ENCODE measurements at places on chromosomes 1 and 21. TPM values are rescaled to one million over a fixed set of nuclear protein-coding genes. Genes with fewer than 3 reads are reported as not detected.
A peak's percentile ranks its signal among the peaks of the same experiment; 100 is the strongest.

DNA sequence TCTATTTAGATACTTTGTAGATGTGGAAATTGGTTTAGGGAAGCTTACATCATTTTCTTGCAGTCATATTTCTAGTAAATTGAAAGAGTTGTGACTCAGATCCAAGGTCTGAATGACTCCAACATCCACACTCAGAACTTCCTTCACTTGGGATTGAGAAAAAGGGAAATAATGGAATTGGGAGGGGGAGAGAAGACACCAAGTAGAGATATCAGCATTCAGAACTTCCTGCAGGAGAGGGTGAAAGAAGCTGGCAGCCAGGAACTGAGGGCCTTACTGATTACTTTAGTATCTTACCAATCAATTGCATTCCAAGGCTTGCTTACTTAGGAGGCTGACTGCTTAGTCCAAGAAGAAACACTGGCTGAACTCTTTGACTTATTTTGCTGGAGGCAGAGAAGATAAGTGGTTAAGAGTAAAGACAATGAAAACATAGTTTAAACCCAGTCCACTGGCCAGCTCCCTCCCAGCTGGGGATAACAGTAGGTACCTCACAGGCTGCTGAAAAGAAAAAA is 21.7 kb downstream of the APP start:
- no peaks in the 10 kb centered on the region for H3K27me3 ChIP-seq
- no peak overlapping the region for H3K4me3 ChIP-seq
- H3K27ac ChIP-seq, result peak overlapping the region; percentile 85
- H3K36me3 ChIP-seq, result peaks cover 12% of the 10 kb centered on the region

- H3K4me1 ChIP-seq, result peaks cover 79% of the 10 kb centered on the region
- H3K4me3 ChIP-seq, result no peak overlapping the region
- no peak for DNase-seq
- H3K27ac ChIP-seq, result peak overlapping the region; percentile 95
These were observed 51.3 kb downstream of the SSBP3 start for GRCh38 chr1:54354899-54355298.

DNA sequence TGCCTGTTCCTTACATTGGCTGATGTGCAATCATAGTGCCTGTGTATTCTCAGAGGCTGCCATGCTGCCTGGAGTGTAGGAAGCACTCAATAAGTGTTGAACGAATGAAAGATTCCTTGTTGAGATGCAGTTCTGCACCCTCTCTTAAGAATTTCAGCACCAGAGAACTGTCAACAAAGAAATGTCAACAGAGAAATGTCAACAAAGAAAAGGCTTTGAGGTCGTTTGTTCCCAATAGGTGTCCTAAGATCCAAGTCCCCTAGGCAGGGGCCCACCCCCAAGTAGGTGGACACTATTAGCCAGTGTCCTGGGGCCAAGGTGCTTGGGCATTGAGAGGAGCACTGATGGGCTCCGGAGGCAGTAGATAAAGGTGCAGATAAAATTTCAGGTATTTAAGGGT is 12.6 kb downstream of the KCND3 start:
- peaks cover 88% of the 10 kb centered on the region for H3K27me3 ChIP-seq
- no peak overlapping the region for H3K27ac ChIP-seq
- H3K4me1 ChIP-seq, result no peaks in the 10 kb centered on the region
- DNase-seq, result no peak
- no peaks in the 10 kb centered on the region for H3K36me3 ChIP-seq
- H3K4me3 ChIP-seq, result no peak overlapping the region

DNA sequence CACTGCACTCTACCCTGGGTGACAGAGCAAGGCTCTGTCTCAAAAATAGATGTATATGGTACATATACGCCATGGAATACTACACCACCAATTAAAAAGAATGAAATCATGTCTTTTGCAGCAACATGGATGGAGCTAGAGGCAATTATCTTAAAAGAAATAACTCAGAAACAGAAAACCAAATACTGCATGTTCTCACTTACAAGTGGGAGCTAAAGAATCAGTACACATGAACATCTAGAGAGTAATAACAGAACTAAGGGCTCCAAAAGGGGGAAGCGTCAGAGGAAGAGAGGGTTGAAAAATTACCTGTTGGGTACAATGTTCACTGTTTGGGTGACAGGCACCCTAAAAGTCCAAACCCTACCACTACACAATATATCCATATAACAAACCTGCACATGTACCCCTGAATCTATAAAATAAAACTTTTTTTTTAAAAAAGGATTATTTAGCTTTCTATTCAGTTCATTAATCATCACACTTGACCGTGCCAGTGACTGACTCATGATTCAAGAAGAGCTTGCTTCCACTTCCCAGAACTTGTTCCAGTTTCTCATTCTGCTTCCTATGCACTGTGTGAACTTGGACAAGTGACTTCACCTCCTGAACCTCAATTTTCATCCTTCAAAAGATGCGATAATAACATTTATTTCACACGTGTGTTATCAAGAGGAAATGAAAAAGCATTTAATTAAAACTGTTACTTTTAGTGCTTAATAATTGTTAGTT is 109.6 kb downstream of the PLPP3 start:
- H3K36me3 ChIP-seq, result no peaks in the 10 kb centered on the region
- peaks cover 51% of the 10 kb centered on the region for H3K4me1 ChIP-seq
- no peak for DNase-seq
- H3K27ac ChIP-seq, result no peak overlapping the region
- H3K4me3 ChIP-seq, result no peak overlapping the region
- H3K27me3 ChIP-seq, result no peaks in the 10 kb centered on the region

- no peaks in the 10 kb centered on the region for H3K36me3 ChIP-seq
- no peak overlapping the region for H3K4me3 ChIP-seq
- H3K27me3 ChIP-seq, result peaks cover 16% of the 10 kb centered on the region
- no peak for DNase-seq
- no peaks in the 10 kb centered on the region for H3K4me1 ChIP-seq
These were observed 32.5 kb upstream of the KCNA3 start for GRCh38 chr1:110707232-110707631.

GRCh38 chr1:3372317-3372716 is 82.1 kb upstream of the ARHGEF16 start:
- H3K27ac ChIP-seq, result no peak overlapping the region
- no peak for DNase-seq
- H3K4me3 ChIP-seq, result no peak overlapping the region
- peaks cover 89% of the 10 kb centered on the region for H3K27me3 ChIP-seq
- H3K4me1 ChIP-seq, result no peaks in the 10 kb centered on the region

GRCh38 chr1:224212618-224213061 is 29.6 kb downstream of the DEGS1 start:
- H3K27ac ChIP-seq, result peak overlapping the region; percentile 86
- peaks cover 30% of the 10 kb centered on the region for H3K4me1 ChIP-seq
- no peak overlapping the region for H3K4me3 ChIP-seq
- no peaks in the 10 kb centered on the region for H3K27me3 ChIP-seq

DNA sequence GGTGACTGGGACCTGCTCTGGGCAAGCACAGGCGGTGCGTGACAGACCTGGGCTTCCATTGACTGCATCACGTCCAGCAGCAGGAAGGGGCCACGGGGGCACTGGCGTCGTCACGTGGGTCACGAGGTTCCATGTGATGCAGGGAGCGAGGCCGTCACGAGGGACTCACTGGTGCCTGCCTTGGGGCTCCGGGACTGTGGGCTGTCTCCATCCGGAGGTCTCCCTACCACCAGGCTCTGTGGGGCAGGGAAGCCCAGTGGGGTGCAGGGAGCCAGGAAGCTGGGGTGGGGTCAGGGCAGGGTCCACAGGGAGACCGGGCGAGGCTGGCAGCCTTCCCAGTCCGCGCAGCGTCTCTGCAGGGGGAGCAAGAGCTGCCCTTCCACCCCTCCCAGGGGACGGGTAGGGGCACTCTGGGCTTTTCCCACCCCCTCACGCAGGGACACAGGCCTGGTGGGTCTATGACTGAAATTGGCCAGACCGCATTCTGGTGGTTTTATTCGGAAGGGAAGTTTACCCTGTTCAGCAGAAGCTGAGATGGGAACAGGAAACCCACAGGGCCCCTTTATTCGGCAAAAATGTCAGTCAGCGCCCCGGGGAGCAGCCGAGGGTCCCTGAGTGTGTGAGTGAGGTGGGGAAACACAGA is 416 bp upstream of the TNFRSF14 start:
- H3K36me3 ChIP-seq, result no peaks in the 10 kb centered on the region
- no peak overlapping the region for H3K27ac ChIP-seq
- DNase-seq, result no peak
- peaks cover 4% of the 10 kb centered on the region for H3K4me1 ChIP-seq
- H3K27me3 ChIP-seq, result peaks cover 7% of the 10 kb centered on the region

- H3K4me1 ChIP-seq, result no peaks in the 10 kb centered on the region
- no peaks in the 10 kb centered on the region for H3K27me3 ChIP-seq
- no peaks in the 10 kb centered on the region for H3K36me3 ChIP-seq
- H3K27ac ChIP-seq, result no peak overlapping the region
- no peak overlapping the region for H3K4me3 ChIP-seq
- no peak for DNase-seq
These were observed 16.9 kb downstream of the RPTN start for GRCh38 chr1:152141971-152142584.

- DNase-seq, result no peak
- peaks cover 22% of the 10 kb centered on the region for H3K36me3 ChIP-seq
- no peak overlapping the region for H3K4me3 ChIP-seq
- peaks cover 12% of the 10 kb centered on the region for H3K4me1 ChIP-seq
These were observed 612.2 kb downstream of the SMYD3 start for GRCh38 chr1:245894843-245895242.

DNA sequence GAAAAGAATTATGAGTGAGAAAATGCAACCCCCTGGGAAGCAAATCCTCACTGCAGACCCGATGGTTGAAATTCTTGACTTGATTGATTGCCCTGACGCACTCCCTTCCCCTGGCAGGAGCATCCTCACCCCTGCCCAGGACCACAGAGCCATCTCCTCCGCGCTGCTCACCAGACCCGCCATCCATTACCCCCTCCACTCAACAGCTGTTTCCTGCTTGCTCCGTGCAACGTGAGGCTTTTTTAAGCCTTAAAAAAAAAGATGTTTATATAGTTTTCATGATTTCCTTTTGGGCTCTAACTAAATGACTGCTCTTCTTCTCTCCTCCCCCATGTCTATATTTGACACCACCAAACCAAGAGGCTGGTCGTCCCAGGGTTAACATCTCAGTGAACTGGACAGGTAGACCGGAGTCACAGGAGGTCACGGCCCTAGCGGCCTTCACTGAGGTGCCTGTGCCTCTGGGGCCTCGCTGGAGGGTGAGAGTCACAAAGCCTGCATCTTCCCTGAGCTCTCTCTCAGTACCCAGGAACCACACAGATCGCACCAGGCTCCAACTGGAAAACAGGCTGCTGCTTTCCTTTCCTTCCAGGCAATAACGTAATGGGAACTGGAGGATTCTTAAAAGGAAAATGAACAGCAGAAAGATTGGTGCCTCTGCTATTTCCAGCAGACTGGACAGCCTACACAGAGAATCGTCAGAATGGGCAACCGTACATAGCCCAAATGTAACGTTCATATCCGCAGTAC is 49.8 kb downstream of the ZBTB18 start:
- peaks cover 32% of the 10 kb centered on the region for H3K4me1 ChIP-seq
- H3K36me3 ChIP-seq, result no peaks in the 10 kb centered on the region
- no peak for DNase-seq
- no peaks in the 10 kb centered on the region for H3K27me3 ChIP-seq

DNA sequence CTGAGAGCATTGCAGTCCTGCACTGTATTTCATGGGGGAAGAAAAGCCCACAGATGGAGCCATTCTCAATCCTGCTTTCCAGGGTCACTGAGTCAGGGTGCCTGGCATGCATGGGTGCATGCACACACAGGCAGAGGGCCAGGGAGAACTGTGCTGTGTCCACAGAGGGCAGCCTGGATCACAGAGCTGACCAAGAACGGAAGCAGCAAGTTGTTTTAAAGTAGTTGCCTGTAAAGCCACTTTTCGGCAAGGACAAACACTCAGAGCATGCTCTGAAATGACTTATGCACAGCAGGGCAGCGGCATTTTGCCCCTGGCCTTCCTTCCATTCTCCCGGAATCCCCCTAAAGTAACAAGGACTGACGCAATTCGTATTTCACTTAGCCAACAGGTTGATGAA is 3.6 kb downstream of the ERG start:
- no peaks in the 10 kb centered on the region for H3K36me3 ChIP-seq
- no peak overlapping the region for H3K27ac ChIP-seq
- no peak for DNase-seq

GRCh38 chr1:162992945-162993344 is 76.2 kb upstream of the RGS4 start:
- H3K4me3 ChIP-seq, result no peak overlapping the region
- DNase-seq, result no peak
- H3K27ac ChIP-seq, result no peak overlapping the region
- peaks cover 1% of the 10 kb centered on the region for H3K27me3 ChIP-seq

DNA sequence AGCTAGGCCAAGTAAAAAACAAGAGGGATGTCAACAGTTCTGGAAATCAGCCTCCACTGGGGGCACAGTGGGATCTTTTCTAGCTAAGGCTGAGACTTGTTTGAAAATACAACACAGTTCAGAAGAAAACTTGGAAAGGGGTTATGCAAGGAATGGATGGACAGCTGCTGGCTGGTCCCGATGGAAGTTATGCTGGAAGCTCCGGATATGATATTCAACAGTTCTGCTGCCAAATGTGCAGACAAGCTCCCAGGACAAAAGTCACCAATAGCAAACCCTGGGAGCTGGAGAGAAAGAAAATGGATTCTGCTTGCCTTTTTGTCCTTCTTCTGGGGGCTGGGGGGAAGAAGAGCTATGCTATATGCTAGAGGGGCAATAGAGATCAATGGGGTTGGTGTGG is 14.3 kb downstream of the LMX1A start:
- H3K36me3 ChIP-seq, result no peaks in the 10 kb centered on the region
- H3K4me1 ChIP-seq, result no peaks in the 10 kb centered on the region
- no peak overlapping the region for H3K27ac ChIP-seq

GRCh38 chr1:66563094-66563800 is 29.3 kb downstream of the SGIP1 start:
- DNase-seq, result no peak
- no peak overlapping the region for H3K4me3 ChIP-seq
- H3K4me1 ChIP-seq, result peaks cover 13% of the 10 kb centered on the region
- H3K27me3 ChIP-seq, result no peaks in the 10 kb centered on the region

- H3K36me3 ChIP-seq, result no peaks in the 10 kb centered on the region
- H3K4me1 ChIP-seq, result no peaks in the 10 kb centered on the region
- no peak overlapping the region for H3K4me3 ChIP-seq
These were observed 52.3 kb downstream of the PAPPA2 start for GRCh38 chr1:176515310-176515709.

DNA sequence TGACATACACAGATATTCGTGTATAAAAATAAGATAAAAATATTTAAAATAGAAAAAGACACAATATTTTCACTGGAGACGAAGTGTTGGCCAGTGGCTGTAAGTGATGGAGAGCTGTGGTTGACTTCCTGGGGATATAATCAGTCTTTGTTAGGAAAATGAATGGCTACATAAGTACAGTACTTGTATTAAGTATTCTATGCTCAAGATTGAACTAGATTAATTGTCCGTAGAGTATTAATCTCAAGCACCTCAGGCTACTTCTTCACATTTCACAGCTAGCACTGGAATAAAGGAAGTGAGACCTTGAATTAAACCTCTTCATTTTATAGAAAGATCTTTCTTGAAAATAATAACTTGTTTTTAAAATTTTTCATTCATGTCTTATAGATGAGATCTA is 39.0 kb upstream of the RGS5 start:
- H3K27me3 ChIP-seq, result no peaks in the 10 kb centered on the region
- no peak overlapping the region for H3K4me3 ChIP-seq
- no peak for DNase-seq
- H3K36me3 ChIP-seq, result no peaks in the 10 kb centered on the region
- no peak overlapping the region for H3K27ac ChIP-seq
- peaks cover 9% of the 10 kb centered on the region for H3K4me1 ChIP-seq

COL9A2 gene
- 49.9 TPM for total RNA-seq

VWA1 gene
- total RNA-seq, result 57.7 TPM

MROH9 gene
- total RNA-seq, result not detected

NUF2 gene
- 15.4 TPM for total RNA-seq

TSTD1 gene
- 60.3 TPM for total RNA-seq

TNFRSF14 gene
- total RNA-seq, result 1.2 TPM

RGS5 gene
- 263 TPM for total RNA-seq

RRP1 gene
- 44.5 TPM for total RNA-seq

SPATA1 gene
- 1.2 TPM for total RNA-seq

C4BPA gene
- total RNA-seq, result 0.16 TPM

ASTN1 gene
- 4.0 TPM for total RNA-seq

RAB42 gene
- 5.1 TPM for total RNA-seq
